ENCODE measurements at places on chromosomes 12 and 14.

- no peak for DNase-seq
These were observed 6.9 kb upstream of the PPTC7 start for GRCh38 chr12:110590059-110590458.

DNA sequence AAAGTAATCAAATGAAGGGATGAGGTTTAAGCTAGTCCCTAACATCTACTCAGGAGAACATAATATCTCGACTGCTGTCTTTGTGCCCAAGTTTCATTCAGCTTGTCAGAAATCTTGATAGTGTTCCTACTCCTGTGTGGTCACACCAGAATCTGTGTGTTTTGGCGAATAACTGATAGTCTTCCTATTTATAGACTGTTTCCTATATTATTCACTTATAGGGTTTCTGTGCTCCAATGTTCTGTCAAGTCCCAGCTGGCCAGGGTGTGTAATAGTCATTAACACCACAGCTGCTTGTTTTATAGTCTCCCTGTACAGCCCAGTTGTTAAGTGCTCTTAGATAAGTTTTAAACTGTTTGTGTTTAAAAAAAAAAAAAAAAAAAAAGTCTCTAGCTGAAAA is 45.9 kb downstream of the GPR135 start:
- peak; percentile 37 for DNase-seq

DNA sequence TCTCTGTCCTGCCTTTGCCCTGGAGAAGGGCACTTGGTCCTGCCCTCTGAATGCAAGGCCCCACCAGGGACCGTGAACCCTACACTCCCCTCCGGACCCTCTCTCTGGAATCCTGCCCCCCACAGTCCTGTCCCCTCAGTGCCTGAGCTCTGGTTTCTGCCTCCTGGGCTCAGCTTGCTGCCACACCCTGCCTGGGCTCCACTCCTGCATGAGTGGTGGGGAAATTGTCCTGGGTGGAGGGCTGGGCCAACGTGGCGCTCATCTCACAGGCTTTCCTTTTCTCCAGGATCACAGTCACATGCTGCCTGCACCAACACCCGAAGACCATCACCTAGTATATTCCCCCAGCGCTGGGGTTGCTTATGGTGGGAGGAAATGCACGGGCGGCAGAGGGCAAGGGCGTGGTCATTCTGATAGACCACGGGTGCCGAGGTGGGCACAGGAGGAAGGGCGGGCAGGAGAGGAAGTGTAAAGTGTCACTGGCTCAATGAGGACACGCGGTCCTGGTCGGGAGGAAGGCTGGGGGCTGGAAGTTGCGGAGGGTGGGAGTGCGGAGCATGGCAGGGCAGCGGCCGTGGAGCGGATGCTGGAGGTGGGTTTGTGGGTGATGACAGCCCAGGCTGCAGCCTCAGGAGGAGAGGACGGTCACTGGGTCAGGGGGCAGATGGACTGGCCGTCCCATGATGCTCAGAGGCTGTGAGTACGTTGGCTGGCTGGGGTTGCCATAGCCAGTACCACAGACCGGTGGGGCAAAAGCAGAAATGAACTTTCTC is 99.5 kb downstream of the KIF26A start:
- no peak for DNase-seq

- DNase-seq = no peak
These were observed 1.1 kb downstream of the CLMN start for GRCh38 chr14:95318399-95319311.

GRCh38 chr12:130382818-130383217 is 45.1 kb downstream of the PIWIL1 start:
- DNase-seq = no peak

- peak; percentile 48 for DNase-seq
These were observed 38.3 kb upstream of the LTA4H start for GRCh38 chr12:96073346-96074330.

- peak; percentile 94 for DNase-seq
These were observed 22.7 kb upstream of the EID3 start for GRCh38 chr12:104280717-104281458.

DNA sequence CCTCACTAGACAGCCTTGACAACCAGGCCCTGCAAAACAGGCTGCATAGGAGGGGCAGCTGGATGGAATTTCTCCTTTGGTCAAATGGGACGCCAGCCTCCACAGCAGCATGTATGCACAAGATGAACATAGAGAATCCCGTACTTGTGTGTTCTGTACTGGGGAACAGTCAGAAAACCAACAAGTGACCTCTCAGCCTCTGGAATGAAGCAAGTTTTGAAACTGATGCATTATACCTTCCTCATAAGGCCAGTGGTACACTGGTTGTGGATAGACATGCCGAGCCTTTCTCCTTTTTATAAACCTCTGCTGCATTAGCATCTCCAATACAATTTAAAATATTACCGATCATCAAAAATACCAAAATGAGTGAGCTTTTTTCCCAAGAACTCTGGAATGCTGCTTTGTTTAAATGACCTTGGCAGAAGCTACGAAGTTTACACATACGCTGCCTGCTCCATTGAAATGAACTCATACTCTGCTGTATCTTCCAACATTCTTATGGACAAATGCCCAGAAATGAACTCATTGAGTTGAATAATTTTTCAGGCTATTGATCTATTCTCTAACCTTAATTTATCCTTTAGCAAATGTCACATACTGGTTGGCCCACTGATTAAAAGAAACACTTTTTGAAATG is 47.6 kb upstream of the FERMT2 start:
- peak; percentile 92 for DNase-seq

DNA sequence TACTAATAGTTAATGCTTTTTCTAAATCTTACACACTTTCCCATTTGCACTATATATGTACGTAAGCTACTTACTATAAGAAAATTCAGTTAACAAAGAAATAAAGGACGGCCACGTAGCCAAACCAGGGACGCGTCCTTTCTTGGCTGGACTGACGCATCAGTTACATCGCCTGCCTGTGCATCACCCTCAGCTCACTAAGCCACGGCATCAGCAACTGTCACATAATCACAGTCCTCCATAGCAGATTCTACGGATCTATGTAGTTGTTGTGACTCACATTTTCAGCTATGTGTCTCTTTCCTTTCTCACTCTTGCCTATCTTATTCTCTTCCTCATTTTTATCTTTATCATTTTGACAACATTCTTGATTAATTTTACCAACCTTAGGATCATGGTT is 38.1 kb upstream of the C12orf50 start:
- peak; percentile 21 for DNase-seq

- no peak for DNase-seq
These were observed 64.4 kb downstream of the TMX1 start for GRCh38 chr14:51304438-51304837.

- no peak for DNase-seq
These were observed 716.0 kb downstream of the LRFN5 start for GRCh38 chr14:42322531-42323284.

DNA sequence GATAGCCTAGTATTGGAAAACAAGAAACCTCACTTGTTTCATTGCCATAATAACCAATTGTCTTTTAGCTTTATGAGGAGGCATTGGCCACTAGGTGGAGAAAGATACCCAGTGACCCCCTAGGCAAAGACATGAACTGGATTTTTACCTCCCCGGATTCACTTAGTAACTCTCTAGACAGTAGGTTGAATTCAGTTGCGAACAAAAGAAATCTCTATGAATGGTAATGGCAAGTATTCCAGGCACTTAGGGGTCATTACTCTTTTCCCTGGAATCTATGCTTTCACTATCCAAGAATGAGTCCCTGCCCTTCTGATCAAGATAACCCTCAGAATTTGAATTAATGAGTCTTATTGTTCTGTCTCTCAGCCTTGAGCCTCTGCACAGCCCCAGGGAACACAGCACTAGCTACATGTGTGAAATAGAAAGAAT is 29.5 kb upstream of the RHOJ start:
- peak; percentile 88 for DNase-seq

Data from cardiac fibroblast (primary cell).